Motor neuron (in vitro differentiated cells): ENCODE measurements at places on chromosomes 2 and 18. TPM values are rescaled to one million over a fixed set of nuclear protein-coding genes. Genes with fewer than 3 reads are reported as not detected.

ALK gene
- 3.0 and 3.9 TPM in 2 replicates for total RNA-seq

GALNT14 gene
- 1.0 and 1.6 TPM in 2 replicates for total RNA-seq

PIK3C3 gene
- 82.6 and 92.7 TPM in 2 replicates for total RNA-seq

IL1R1 gene
- total RNA-seq, result 0.94 and 0.98 TPM in 2 replicates

HJURP gene
- 2.1 and 2.5 TPM in 2 replicates for total RNA-seq

DTNA gene
- total RNA-seq, result 140 and 183 TPM in 2 replicates

INPP5D gene
- total RNA-seq, result 3.7 and 5.5 TPM in 2 replicates

NXPH2 gene
- 3.8 TPM in 2 replicates for total RNA-seq

HEATR5B gene
- total RNA-seq, result 15.6 and 16.9 TPM in 2 replicates

CNTNAP5 gene
- 11.8 and 19.1 TPM in 2 replicates for total RNA-seq

FAM237A gene
- not detected in 2 replicates for total RNA-seq

PDE11A gene
- 5.1 and 5.8 TPM in 2 replicates for total RNA-seq

CRACDL gene
- 0.19 TPM in 1 of 2 replicates, not detected in the other for total RNA-seq

COL3A1 gene
- 5,403 and 7,000 TPM in 2 replicates for total RNA-seq

RHOB gene
- 45.7 and 56.2 TPM in 2 replicates for total RNA-seq

ACVR1C gene
- 0.18 and 0.31 TPM in 2 replicates for total RNA-seq

ADRA2B gene
- total RNA-seq, result 0.18 and 0.21 TPM in 2 replicates

ANKRD30B gene
- 0.13 and 0.35 TPM in 2 replicates for total RNA-seq

AGXT gene
- total RNA-seq, result 0.13 TPM in 1 of 2 replicates, not detected in the other

GPR17 gene
- 1.4 and 1.7 TPM in 2 replicates for total RNA-seq

FBXO36 gene
- 2.0 and 2.3 TPM in 2 replicates for total RNA-seq

CNDP1 gene
- 0.08 and 0.18 TPM in 2 replicates for total RNA-seq

DYNAP gene
- 0.42 TPM in 1 of 2 replicates, not detected in the other for total RNA-seq

ZNF516 gene
- total RNA-seq, result 35.1 and 41.4 TPM in 2 replicates

BUB1 gene
- total RNA-seq, result 64.7 and 79.9 TPM in 2 replicates

MC5R gene
- not detected in 2 replicates for total RNA-seq

MC4R gene
- total RNA-seq, result 0.66 and 0.83 TPM in 2 replicates

UGT1A3 gene
- total RNA-seq, result not detected in 2 replicates

CHN1 gene
- total RNA-seq, result 102 and 105 TPM in 2 replicates

SEMA4C gene
- total RNA-seq, result 9.7 and 11.8 TPM in 2 replicates

IKZF2 gene
- total RNA-seq, result 6.0 and 7.4 TPM in 2 replicates

MEP1B gene
- 0.09 and 0.19 TPM in 2 replicates for total RNA-seq

SCYGR3 gene
- not detected in 2 replicates for total RNA-seq

PNPT1 gene
- total RNA-seq, result 25.2 and 26.6 TPM in 2 replicates

STAMBP gene
- total RNA-seq, result 31.7 and 35.4 TPM in 2 replicates

PAX8 gene
- total RNA-seq, result 1.5 and 2.0 TPM in 2 replicates

KCNIP3 gene
- total RNA-seq, result 2.3 and 2.9 TPM in 2 replicates

ITPRIPL1 gene
- 0.66 and 1.6 TPM in 2 replicates for total RNA-seq

CHST9 gene
- 33.0 TPM in 2 replicates for total RNA-seq

ALPI gene
- total RNA-seq, result 0.42 TPM in 1 of 2 replicates, not detected in the other

ZNF532 gene
- total RNA-seq, result 128 and 143 TPM in 2 replicates

LYPD1 gene
- 1.2 and 1.3 TPM in 2 replicates for total RNA-seq

TMEM37 gene
- total RNA-seq, result 0.14 and 0.17 TPM in 2 replicates

TXNDC2 gene
- total RNA-seq, result 0.20 and 0.75 TPM in 2 replicates
